Coronary artery (tissue), 2 donors: ENCODE measurements at places on chromosomes 6 and 20.

DNA sequence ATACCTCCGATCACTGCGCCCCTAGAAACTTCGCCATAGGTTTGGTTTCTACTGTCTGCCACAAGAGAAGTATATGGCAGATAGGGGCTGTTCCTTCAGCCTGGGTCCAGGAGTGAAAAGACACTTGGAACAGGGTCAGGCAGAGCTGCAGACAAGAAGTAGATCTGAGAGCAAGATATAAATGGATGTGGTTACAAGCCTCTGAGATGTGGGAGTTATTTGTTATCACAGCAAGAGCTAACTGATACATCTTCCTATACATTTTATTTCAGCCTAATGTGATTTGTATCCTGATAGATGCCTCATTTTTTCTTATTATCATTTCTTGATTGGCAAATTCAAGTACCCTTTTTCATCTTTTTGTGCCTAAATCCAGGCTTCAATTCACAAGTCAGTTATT is 40.9 kb upstream of the ADTRP start:
- DNase-seq, result no peak

- no peak for DNase-seq
Observed at GRCh38 chr6:167791780-167792478, 34.8 kb upstream of the AFDN start.

DNA sequence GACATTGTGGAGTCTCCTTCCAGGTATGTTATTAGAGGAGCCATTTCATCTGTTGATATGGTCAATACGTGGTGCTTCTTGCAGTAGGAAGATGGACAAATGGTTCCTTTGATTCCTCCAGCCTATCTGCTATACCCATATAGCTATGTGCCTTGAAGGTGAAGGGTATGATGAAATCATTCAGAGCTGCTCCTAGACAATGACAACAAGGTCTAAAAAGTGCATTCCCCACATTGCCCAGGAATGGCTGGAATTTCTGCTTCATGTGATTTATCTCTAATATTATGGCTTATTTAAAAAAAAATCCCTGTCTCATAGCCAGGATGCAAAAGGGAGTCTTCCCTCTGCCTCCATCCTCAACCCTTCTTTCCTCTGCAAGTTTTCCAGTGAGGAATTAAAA is 14.1 kb downstream of the DAAM2 start:
- no peak for DNase-seq

GRCh38 chr20:25286917-25287316 is 39.0 kb downstream of the PYGB start:
- no peak for DNase-seq

- no peak for DNase-seq
Observed at GRCh38 chr6:116369964-116370759, 585 bp upstream of the DSE start.

- DNase-seq, result no peak
Observed at GRCh38 chr6:79184086-79184485, 50.4 kb downstream of the HMGN3 start.
